ENCODE measurements at places on chromosomes 3 and 15.
A peak's percentile ranks its signal among the peaks of the same experiment; 100 is the strongest.

- DNase-seq: no peak
These were observed 121.6 kb downstream of the ADAMTS17 start for GRCh38 chr15:100220058-100220768.

GRCh38 chr3:64084640-64085039, 61.3 kb upstream of the PSMD6 start:
- peak; percentile 60 for DNase-seq

- DNase-seq: no peak
These were observed 39.5 kb downstream of the MECOM start for GRCh38 chr3:169623971-169624370.

GRCh38 chr3:26750263-26750662, 127.7 kb downstream of the LRRC3B start:
- DNase-seq: no peak

- DNase-seq: no peak
These were observed 493.3 kb upstream of the NAALADL2 start for GRCh38 chr3:174365796-174366195.

All from fibroblast of the aortic adventitia (primary cell).